ENCODE measurements at places on chromosomes 16 and 17.

DNA sequence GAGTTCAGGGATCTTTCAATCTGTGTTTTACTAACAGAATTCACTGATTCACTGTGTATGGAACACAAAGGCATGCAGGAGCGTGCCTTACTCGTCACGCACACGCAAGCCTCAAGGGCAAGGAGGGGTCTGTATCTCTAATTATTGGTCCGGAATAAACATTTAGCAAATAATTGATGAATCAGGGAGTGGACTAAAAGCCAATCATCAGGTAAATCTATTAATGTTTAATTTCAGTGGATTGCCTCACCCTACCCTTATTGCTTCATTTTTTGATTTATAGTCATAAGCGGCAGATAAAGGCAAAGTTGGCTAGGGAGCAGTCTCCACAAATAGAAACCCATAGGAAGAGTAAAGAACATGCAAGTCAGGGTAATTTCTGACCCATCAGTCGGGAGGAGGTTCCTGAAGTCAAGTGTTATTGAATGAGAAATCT is 7.4 kb upstream of the HSD17B2 start:
- DNase-seq = no peak

GRCh38 chr17:5499476-5500231 is 13.3 kb downstream of the MIS12 start:
- no peak for DNase-seq

- no peak for DNase-seq
Measured at GRCh38 chr16:10678655-10679054, 16.1 kb downstream of the TEKT5 start.

DNA sequence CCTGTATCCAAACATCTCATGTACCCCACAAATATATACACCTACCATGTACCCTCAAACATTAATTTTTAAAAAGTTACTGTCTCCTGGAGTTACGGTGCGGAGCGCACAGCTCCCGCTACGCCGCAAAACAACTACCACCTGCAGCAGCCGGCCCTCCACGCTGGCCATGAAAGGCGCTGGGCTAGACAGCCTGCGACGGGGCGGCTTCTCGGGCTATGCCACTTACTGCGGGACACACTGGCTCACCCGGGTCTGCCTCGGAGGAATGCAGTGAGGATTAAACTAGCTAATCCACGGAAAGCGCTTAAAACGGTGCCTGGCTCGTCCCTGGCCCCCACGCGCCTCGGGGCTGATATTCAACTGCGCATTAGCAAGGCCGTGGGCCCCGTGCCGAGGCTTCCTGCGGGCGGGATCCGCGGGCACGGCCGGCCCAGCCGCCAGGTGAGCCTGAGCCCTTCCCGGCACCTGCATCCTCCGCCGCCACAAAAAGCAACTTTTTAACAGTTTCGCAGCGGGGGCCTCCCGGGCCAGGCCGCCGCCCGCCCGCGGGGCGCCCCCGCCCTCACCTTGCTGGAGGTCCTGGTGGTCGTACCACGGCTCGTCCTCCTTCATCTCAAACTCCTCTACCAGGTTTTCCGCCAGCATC is 633 bp downstream of the CDR2 start:
- peak; percentile 36 for DNase-seq

DNA sequence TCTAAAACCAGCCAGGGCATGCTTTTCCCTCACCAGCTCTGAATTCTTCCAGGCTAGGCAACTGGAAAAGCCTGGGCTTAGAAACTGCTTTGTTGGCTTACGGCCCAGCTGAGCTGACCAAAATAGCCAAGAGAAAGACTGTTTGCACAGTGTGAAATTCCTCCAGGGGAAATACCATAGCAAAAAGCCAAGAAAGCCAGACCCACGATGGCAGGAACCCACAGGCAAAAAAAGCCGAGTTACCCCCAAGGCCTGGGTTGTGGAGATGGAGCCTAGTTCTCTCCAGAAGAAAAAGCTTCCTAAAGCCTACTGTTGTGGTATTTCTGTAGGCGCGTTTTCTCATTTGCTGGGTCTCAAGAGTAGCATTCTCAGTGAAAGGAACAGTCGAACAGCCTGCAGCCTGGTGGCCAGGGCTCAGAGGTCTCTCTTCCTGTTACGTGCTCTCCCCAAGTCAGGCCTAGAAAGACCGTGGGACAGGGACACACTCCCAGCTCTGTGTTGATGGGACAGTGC is 9.2 kb downstream of the SP2 start:
- DNase-seq = no peak

GRCh38 chr16:85473909-85474620 is 139.1 kb upstream of the GSE1 start:
- no peak for DNase-seq

DNA sequence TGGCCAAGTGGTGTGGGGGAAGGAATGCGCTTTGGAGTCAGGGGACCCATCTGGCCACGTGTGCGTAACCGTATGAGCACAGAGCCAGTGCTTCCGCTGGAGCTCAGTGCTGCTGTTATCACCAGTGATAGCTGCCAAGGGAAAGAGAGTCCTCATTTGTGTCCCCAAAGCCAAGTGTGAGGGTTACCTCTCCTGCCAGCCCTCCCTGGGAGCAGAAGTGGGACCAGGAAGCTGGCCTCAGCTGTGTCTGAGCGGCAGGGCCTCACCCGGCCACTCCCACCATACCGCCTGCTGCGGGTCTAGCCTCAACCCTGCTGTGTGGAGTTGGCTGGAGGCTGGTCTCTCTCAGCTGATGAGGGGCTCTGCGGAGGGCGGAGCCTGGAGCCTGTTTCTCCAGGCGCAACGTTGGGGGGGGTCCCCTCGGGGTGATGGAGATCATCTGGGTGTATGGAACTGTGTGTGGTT is 44.5 kb downstream of the MEAK7 start:
- no peak for DNase-seq

- no peak for DNase-seq
Measured at GRCh38 chr16:50474138-50474537, 74.1 kb upstream of the NKD1 start.

- DNase-seq = peak; percentile 39
Measured at GRCh38 chr17:58341861-58342475, 10.0 kb downstream of the SUPT4H1 start.

DNA sequence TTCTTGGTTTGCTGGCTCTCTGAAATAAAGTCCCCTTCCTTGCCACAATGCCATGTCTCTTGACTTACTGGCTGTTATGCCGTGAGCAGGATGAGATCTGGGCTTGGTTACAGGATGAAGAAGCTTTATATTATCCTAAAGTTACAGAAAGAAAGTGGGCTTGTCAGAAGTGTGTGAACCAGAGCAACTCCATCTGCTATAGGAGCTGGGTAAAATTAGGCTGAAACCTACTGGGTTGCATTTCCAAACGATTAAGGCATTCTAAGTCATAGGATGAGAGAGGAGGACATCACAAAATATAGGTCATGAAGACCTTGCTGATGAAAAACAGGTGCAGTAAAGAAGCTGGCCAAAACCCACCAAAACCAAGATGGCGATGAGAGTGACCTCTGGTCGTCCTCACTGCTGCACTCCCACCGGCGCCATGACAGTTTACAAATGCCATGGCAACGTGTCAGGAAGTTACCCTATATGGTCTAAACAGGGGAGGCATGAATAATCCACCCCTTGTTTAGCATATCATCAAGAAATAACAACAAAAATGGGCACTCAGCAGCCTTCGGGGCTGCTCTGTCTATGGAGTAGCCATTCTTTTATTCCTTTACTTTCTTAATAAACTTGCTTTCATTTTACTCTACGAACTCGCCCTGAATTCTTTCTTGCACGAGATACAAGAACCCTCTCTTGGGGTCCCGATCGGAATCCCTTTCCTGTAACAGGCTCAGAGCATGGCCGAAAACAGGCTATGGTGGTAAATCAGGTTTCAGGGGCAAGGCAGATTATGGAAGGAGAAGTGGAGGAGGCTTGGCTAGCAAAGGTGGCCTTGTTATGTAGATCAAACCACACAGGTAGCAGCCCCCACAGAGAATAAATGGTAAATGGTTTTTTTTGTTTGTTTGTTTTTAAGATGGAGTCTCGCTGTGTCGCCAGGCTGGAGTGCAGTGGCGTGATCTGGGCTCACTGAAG is 81.3 kb upstream of the C16orf82 start:
- DNase-seq = no peak

DNA sequence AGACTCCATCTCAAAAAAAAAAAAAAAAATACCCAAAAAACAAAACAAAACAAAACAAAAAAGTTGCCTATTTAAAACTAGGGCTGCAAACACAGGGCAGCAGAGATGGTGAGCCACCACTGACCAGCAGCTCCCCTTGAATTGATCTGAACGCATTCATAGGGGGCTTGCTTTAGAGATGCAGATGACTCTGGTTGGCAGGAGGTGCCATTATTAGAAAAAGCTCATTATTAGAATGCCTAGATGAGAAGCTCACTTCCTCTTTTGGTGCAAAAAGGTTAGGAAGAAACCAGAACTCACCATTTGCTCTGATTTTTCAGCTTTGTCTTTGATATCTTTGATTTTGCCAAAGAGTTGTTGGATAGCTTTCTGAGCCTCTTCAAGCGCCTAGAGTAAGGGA is 53.1 kb downstream of the VPS53 start:
- DNase-seq = no peak

DNA sequence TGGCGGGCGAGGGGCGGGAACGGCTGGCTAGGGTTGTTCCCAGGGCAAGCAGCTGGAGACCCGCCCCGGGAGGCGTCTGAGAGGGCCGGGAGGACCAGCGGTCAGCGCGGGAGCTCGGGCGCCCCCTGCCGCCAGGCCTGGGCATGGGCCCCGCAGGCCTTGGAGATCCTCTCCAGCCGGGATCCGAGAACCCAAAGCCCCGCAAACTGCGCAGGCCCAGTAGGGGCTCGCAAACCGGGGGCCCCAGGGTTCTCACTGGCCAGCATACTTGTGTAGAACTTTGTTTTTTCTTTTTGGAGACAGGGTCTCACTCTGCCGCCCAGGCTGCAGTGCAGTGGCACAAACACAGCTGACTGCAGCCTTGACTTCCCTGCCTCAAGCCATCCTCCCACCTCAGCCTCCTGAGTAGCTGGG is 20.8 kb upstream of the ZNF423 start:
- DNase-seq = no peak

DNA sequence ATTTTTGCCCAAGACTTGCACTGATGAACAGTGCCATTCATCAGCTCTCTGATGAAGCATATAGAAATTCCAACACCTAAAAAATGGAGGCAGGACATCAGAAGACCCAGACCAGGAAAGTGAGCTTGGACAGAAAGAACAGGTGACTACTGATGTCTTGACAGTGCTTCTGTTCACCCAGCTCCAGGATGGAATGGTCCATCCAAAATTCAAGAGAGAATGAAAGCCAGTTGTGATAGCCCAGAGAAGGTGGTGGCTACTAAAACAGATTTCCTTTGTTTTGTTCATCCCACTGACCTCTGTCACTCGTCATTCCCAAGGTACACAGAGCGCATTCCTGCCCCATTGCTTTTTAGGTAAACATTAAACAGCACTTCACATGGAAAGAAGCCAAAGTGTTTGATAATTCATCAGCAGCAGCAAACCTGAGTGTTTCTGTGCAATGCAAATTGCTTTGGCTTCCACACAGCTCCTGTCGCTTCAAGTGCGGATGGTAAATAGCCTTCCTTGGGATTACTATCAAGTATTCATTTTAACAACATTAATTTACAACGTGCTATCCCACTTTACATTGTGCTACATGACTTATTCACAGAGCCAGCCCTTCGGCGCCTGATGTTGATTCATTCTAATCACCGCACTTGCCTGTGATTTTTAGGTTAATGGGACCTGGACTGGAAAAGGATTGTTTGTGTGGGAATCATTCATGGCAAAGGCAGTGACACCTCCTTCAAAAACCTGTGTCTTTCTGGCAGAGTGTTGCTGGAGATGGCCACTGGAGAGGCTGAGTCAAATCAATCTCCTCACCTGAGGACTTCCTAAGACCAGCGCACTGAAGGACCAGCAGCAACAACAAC is 65.1 kb upstream of the TOX3 start:
- DNase-seq = no peak

DNA sequence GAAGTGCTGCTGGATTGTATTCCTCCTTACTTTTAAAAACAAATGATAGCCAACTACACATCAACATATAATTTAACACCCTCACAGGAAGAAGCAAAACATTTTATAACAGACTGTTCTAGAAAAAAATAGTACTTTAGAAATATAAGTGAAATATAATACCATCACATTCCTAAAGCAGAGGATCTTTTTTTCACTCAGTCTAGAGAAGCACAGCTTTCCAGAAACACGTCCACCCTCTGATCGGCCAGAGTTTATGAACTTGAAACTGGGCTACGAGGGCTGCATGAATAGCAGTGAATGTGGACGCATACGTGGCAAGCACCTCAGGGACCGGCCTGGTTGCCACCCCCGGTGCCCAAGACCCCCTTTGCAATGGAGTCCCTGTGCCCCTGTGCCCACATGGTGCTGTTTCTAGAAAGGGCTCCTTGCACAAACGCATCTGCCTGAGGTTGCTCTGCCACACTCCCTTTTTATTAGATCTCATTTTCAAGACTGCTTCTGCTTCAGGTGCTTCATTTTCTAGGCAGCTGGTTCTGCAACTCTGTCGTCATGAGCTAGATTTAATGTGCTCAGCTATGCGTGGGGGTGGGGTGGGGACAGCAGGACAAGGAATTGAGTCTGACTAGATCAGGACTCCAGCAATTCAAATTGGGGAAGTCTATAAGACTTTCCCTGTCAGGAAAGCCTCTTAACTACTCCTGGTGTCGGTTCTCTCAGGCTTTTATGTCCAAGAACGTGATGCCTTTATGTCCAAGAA is 29.1 kb upstream of the ERN1 start:
- DNase-seq = no peak

DNA sequence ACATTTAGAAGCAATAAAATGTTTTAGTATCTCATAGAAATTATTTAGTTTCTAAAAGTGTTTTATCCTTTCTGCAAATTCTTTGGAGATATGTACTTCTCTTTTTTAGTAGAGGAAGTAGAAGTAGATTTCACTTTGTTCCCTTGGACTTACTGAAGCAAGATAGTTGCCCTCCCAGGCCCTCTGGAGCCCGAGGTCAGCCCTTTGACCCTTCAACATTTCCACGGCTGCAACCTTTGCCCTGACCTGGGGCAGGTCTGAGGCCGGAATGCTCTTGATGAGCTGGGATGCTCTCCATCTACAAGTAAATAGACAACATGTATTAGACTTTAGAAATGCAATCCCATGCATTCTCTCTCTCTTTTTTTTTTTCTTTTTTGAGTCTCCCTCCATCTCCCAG is 167.5 kb downstream of the CDK5R1 start:
- DNase-seq = no peak

GRCh38 chr17:59638553-59638952 is 18.9 kb downstream of the CLTC start:
- no peak for DNase-seq

GRCh38 chr17:40597556-40598300 is 32.5 kb upstream of the CCR7 start:
- DNase-seq = no peak

DNA sequence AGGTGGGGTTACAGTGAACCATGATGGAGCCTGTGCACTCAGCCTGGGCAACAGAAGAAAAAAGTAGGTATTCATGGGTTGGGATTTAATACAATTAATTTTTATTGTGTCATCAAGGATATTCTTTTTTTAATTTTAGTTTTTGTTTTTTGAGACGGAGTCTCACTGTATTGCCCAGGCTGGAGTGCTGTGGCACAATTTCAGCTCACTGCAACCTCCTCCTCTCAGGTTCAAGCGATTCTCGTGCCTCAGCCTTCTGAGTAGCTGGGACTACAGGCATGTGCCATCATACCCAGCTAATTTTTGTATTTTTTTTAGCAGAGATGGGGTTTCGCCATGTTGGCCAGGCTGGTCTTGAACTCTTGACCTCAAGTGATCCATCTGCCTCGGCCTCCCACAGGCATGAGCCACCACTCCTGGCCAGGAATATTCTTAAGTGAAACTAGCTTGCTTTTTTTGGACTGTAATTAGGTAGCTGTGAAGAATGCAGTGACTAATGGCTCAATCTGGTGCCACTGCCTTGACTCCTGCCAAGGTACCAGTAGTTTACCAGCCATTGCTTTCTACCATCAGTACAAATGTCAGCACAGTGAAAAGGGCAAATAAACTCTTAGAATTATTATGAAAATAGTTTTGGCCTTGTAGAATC is 4.8 kb downstream of the PPM1D start:
- no peak for DNase-seq
